ENCODE measurements at places on chromosomes 12 and 14.
A peak's percentile ranks its signal among the peaks of the same experiment; 100 is the strongest.

DNA sequence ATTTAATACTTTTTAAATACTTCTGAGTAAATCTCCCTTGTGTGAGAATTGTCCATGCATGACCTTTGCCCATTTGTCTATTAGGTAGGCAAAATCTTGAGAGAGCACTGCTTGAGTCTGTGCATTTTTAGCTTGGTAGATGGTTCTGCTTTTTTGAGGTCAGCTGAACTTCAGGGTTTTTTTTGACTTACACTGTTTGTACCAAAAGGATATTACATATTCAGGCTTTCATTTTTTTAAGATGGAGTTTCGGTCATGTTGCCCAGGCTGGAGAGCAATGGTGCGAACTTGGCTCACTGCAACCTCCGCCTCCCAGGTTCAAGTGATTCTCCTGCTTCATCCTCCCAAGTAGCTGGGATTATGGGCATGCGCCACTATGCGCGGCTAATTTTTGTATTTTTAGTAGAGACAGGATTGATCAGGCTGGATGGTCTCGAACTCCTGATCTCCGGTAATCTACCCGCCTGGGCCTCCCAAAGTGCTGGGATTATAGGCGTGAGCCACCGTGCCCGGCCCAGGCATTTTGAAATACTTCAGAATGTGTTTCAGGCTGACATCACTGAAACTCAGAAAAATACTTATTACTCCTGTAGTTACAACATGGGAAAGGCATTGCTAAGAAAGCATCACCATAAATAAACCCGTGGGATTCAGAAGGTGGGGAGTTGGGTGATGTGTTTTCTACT, 11.1 kb downstream of the RASSF3 start:
- DNase-seq = no peak

GRCh38 chr14:76056128-76056527, 70.6 kb downstream of the IFT43 start:
- peak; percentile 59 for DNase-seq

DNA sequence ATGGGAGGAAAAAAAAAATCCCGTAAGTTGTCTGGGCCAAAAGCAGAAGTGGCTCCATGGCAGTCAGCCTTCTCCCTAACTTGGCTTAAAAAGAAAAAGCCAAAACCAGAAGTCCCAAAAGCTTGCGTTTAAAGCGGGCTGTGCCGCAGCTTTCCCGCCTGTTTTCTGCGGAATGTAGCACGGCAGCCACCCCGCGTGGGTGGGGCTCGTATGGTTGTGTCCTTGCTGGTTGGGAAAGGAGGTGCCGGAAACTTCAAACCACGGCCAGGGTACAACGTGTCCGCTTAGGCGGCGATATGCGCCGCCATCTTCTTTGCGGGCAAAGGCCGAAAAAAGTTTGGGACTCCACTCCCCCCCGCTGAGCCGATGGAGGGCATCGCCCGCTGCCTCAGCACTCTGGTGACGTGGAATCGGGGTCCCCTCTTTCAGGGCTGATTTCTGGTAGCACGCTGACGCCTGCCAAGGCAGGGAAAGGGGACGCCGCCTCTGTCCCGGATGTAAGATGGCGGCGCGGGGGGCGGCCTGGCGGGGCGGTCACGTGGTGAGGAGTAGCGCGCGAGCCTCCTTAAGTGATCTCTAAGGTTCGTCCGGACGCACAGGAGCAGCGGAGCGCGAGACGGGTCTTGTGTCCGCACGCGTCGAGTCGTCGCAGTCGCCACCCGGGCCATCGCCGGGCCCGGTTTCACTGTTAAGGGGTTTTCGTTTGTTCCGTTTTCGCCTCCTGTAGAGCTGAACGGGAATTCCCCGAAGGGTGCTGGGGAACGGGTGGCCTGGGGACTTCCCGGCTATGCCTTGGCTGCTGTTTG, 135.8 kb downstream of the MON2 start:
- DNase-seq = peak; percentile 98

GRCh38 chr14:100488057-100488456, 99.2 kb downstream of the BEGAIN start:
- DNase-seq = peak; percentile 86

- DNase-seq = no peak
These were observed 2.7 kb upstream of the CLEC6A start for GRCh38 chr12:8453021-8453513.

GRCh38 chr12:127355061-127355841, 911.7 kb upstream of the TMEM132C start:
- no peak for DNase-seq

Measured in NCI-H69 (cell line).